ENCODE measurements at places on chromosomes 5 and 9. TPM values are rescaled to one million over a fixed set of nuclear protein-coding genes. Genes with fewer than 3 reads are reported as not detected.

GRCh38 chr5:22541037-22541436 is 312.1 kb downstream of the CDH12 start:
- DNase-seq = no peak

DNA sequence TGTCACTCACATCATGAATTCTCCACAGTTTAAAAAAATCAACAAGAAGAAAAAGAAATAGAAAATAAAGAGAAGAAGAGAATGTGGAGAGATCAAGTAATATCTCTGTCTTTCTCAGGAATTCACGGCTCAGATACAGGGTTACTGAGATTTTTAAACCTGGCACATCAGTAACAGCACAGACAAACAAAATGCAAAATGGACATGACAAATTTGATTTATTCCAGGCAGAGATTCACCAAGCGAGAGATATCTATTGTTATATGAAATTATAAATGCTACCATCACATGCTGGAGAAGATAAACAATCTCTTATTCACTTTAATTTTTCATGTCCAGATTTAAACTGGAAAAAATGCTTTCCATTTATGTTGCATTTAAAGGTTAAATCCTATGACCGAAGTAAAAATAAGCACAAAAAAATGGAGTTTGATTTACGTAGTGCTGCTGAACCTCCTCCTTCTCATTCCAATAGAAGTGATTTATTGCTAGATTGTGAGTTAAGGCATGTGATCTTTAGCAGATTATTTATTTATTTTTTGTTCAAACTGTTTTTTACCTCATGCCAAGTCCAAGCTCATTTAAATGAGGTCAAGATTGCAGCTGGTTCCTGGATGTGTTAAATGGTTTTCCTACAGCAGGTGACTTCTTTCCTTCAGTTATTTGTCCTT is 926.4 kb downstream of the MAT2B start:
- no peak for DNase-seq

- DNase-seq = peak; percentile 80
These were observed 74.2 kb downstream of the SHB start for GRCh38 chr9:37994639-37995347.

DNA sequence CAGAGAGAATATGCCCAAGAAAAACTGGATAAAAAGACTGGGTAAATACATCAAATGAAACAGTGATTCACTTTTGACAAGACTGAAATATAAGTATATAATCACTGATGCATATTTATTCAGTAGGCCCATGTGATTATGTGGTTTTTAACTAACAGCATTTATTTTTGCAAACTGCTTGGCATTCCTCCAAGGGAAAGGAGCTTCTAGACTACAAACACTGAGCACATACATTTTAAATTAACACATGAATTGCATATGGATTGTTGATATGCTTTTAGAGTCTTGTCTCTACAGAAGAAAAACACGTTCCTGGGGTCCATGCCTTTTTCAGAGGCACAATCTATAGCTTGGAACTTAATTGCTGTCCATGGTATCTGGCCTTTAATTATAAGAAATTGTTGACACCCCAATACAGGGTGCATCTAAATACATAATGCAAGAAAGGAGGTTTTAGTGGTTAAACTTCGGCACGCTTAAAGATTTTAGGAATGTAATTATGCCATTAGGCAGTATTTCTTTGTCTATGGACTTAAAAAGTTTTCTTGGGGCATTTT is 6.9 kb upstream of the MEIKIN start:
- no peak for DNase-seq

Gene SLIT3
- total RNA-seq = 16.2 TPM

GRCh38 chr5:174801798-174802197 is 77.4 kb downstream of the MSX2 start:
- DNase-seq = peak; percentile 15

GRCh38 chr5:97495301-97495700 is 312.3 kb upstream of the RIOK2 start:
- DNase-seq = no peak

DNA sequence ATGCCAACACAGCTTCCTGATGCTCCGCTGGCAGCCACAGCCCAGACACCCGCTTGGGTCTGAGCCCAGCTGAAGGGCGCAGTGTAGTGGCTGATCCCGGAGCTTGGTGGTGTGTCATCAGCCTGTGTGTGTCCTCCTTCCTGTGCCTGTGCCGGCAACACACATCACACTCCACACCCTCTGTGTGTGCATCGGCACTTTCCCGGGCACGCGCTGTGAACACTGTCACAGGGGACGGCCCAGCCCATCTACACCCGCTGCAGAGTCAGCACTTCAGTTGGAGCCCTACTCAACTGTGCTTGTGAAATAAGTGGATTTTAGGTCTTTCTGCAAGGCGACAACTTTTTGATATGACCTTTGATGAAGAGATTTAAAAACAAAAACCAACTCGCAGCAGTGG is 189.4 kb downstream of the IRX2 start:
- DNase-seq = no peak

Gene TAF11L10
- not detected for total RNA-seq

DNA sequence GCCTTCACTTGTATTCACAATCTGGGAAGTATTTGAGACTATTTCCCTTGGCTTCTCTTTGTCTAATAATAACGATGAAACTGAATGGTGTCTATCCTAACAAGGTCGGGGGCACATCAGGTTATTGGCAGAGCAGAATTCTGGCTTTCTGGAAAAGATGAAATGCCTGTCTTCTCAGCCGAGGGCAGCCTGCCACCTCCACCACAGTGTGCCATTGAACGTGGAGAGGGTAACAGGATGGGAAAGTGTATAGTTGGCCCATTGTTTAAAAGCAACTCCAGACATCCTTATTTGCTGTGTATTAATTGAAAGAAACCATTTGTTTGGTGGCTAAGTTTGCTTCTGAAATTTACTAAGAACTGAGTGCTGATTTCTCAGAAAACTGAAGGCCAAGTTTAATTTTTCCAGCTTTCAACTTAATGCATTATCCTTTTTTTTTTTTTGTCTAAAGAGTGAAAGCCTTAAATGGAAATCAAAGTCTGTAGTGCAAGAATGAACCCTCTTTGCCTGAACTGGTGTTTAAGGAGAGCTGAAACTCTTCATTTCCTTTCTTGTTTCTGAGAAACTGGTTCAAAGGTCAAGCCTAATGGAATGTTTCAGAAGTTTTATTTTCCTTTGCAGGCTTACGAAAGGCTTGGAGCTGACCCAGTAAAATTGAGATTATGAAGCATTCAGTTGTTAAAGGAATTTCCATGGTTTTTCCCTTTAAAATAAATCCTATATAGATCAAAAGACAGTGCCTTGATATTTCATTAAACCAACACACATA is 563.7 kb upstream of the DAP start:
- DNase-seq = no peak

GRCh38 chr9:129823542-129823934 is 398 bp downstream of the TOR1A start:
- no peak for DNase-seq

Gene HACD4
- 3.8 TPM for total RNA-seq

Gene PROB1
- total RNA-seq = 0.32 TPM

Gene C5orf52
- not detected for total RNA-seq

Gene GGTA1
- total RNA-seq = 11.9 TPM

DNA sequence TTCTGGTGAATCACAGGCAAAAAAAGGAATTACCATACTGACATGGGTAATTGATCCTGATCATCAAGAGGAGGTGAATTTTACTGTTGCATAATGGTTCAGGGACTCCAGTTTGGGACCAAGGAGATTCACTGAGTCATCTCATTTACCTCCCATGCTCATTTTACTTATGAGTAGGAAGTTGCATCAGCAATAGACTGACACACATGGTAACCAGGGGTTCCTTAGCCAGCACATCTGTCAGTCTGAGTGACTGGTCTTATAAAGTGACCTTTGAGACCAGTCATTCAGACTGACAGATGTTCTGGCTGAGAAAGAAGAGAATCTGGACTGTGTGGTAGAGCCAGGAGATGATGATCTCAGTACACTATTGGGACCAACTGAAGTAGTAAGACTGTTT is 384.6 kb upstream of the CD180 start:
- no peak for DNase-seq

Gene FOXI1
- 5.3 TPM for total RNA-seq

DNA sequence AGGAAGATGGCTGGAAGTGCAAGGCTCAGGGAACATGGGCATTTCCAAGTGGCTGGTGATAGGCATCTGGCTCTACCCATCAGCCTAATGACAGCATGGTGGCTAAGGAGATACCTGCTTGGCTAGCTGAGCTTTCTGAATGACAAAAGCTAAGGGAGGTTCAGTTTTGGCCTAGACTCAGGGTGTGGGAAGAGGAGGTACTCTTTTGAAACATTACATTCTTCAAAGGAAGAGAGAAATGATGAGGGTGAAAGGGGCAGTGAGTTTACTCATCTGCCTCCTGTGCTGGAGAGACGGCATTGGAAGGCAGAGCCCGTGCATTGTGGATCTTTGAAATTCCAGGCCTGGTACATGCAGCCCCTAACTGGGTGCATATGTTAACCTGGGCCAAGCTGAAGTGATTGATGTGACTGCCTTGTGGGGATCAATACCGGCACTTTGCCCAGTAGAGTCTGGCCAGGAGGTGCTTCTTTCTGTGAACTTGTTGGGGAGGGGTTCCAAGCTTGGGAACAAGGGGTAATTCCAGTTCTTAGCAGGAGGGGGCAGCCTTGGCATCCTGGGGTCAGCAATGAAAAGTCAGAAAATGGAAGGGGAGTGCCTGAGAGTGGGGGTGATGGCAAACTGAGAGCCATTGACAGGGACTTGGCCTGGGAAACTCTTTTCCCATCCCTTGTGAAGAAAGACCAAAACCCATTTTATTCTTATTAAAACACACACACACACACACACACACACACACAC is 108.6 kb downstream of the ACER2 start:
- DNase-seq = no peak

- DNase-seq = no peak
These were observed 368.6 kb downstream of the PRELID2 start for GRCh38 chr5:145466533-145466932.

Gene IL5
- not detected for total RNA-seq

Gene PCDHA1
- total RNA-seq = not detected

- no peak for DNase-seq
These were observed 2.3 kb downstream of the EIF4E1B start for GRCh38 chr5:176632745-176633144.

Gene ENHO
- 0.91 TPM for total RNA-seq

DNA sequence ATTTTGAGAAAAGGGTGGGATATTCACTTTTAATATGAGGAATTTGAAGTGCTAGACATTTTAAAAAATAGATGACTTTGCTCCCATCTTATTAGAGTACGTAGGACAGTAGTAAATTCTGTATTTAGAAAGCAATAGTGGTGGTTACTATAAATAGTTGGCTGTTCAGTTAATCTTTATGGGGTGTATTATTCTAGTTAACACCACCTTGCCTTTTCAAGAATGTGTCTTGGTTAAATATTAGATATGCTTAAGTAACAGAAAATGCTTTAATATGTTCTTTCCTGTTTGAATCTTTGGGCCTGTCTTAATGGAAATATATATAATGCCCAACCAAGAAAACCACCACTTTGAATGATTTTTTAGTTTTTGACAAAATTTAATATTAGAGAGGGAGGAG is 608.7 kb upstream of the FAM174A start:
- no peak for DNase-seq
